Mucosa of descending colon (tissue), 3 donors: ENCODE measurements at places on chromosomes 1 and 21. TPM values are rescaled to one million over a fixed set of nuclear protein-coding genes. Genes with fewer than 3 reads are reported as not detected.

FYB2 gene
- total RNA-seq, result 3.0 TPM

PTPRC gene
- total RNA-seq, result 29.4 TPM

C1orf167 gene
- total RNA-seq, result not detected

SPATA17 gene
- 0.36 TPM for total RNA-seq

PRDM16 gene
- total RNA-seq, result 1.6 TPM

KRTAP21-2 gene
- not detected for total RNA-seq

FCGR3B gene
- 1.7 TPM for total RNA-seq

S100A8 gene
- 90.6 TPM for total RNA-seq

MTARC2 gene
- 41.8 TPM for total RNA-seq

QSOX1 gene
- total RNA-seq, result 185 TPM

CDA gene
- total RNA-seq, result 63.8 TPM

ADPRS gene
- 18.0 TPM for total RNA-seq

OPRD1 gene
- 0.06 TPM for total RNA-seq

FCRL1 gene
- 0.17 TPM for total RNA-seq

HPCA gene
- 1.1 TPM for total RNA-seq

DENND2D gene
- 63.3 TPM for total RNA-seq

TIE1 gene
- 18.6 TPM for total RNA-seq

SPRR2B gene
- not detected for total RNA-seq

SELP gene
- 1.9 TPM for total RNA-seq

NPPB gene
- total RNA-seq, result not detected

CA6 gene
- not detected for total RNA-seq

RHEX gene
- total RNA-seq, result 4.8 TPM

TEKT2 gene
- 0.32 TPM for total RNA-seq

BMP8A gene
- 8.2 TPM for total RNA-seq

LMX1A gene
- total RNA-seq, result 0.38 TPM

BTBD19 gene
- 3.2 TPM for total RNA-seq

CD1E gene
- not detected for total RNA-seq

MYOC gene
- total RNA-seq, result 0.75 TPM

LAD1 gene
- 130 TPM for total RNA-seq

LCE1D gene
- total RNA-seq, result not detected

PRKACB gene
- 155 TPM for total RNA-seq

PYHIN1 gene
- 2.0 TPM for total RNA-seq

FCRLB gene
- 0.28 TPM for total RNA-seq

NEGR1 gene
- 2.3 TPM for total RNA-seq

CNN3 gene
- 165 TPM for total RNA-seq

TMPRSS15 gene
- total RNA-seq, result not detected

OVAAL gene
- total RNA-seq, result not detected

CZIB gene
- 65.7 TPM for total RNA-seq

PRELP gene
- total RNA-seq, result 5.6 TPM

PGLYRP4 gene
- not detected for total RNA-seq

DIO1 gene
- not detected for total RNA-seq

CD48 gene
- 8.6 TPM for total RNA-seq

CLDN17 gene
- total RNA-seq, result not detected

SHISA4 gene
- total RNA-seq, result 4.0 TPM

ICOSLG gene
- 3.0 TPM for total RNA-seq

DMRTA2 gene
- total RNA-seq, result not detected

SDC3 gene
- total RNA-seq, result 81.6 TPM

ADORA3 gene
- total RNA-seq, result 1.3 TPM

OLFML3 gene
- 28.2 TPM for total RNA-seq

UMODL1 gene
- 0.16 TPM for total RNA-seq

RSPO1 gene
- total RNA-seq, result 0.53 TPM

LCE3D gene
- not detected for total RNA-seq

KLF17 gene
- not detected for total RNA-seq

SPRR2G gene
- total RNA-seq, result not detected
